CD14-positive monocyte (primary cell): ENCODE measurements at places on chromosomes 5 and 9.

DNA sequence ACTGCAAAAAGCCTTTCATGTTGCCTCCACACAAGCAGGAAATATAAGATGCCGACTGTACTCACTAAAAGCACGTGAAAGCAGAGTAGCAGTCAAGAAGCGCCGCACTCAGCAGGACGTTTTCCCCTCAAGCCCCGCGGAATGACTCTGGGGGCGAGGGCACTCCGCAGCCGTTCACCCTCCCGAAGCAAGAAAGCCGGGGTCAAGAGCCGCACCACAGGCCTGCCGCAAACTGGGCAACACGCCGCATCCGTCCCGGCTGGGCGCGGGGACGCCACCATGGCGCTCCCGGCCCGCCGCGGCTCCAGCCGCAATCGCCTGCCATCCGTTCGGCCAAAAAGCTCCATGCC, 364 bp downstream of the RPS6 start:
- peaks cover 22% of the 10 kb centered on the region for H3K4me1 ChIP-seq
- H3K27ac ChIP-seq, result peak overlapping the region; percentile 73
- peak overlapping the region; percentile 94 for H3K4me3 ChIP-seq
- DNase-seq, result peak; percentile 17

GRCh38 chr5:56314529-56314928, 81.4 kb upstream of the ANKRD55 start:
- H3K4me1 ChIP-seq, result no peaks in the 10 kb centered on the region
- no peaks in the 10 kb centered on the region for H3K36me3 ChIP-seq
- H3K27me3 ChIP-seq, result no peaks in the 10 kb centered on the region
- no peak for DNase-seq
- H3K27ac ChIP-seq, result no peak overlapping the region

DNA sequence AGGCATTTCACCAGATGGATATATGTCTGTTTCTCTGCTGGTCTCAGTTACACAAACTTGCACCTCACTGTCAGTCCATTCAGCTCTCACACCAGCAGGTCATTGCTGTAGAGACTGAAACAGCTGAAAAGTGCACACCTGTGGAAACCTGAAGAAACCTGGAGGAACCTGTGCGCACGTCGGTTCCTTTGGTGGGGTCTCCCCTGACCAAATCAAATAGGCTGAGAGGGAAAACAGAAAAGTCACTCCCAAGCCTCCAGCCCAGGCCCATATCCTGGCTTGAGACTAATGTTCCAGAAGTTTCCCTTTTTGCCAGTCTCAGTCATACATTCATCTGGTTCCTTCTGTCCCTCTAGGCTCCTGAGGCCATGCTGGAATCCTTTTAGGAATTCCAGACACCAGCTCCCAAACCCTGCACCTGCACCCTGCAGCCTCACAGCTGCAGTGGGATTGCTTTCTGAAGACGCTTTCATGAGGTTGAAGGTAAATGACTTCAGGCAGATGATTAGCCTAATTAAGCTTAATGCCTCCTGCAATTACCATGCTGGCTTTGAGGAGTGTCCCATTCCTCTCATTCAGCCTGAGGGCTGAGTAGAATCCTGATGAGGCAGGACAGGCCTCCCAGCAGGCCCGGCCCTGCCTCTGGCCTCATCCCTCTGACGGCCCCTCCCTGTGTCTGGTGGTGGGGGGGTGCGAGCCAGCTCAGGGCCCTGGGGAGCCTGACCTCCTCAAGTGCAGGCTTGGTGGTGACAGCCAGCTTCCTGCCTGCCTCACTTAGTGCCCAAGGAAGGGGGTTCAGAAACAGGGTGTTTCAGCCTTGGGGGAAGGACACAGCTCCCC, 24.3 kb upstream of the CXCL14 start:
- H3K36me3 ChIP-seq, result no peaks in the 10 kb centered on the region
- H3K4me1 ChIP-seq, result no peaks in the 10 kb centered on the region
- no peak for DNase-seq
- no peak overlapping the region for H3K4me3 ChIP-seq
- no peak overlapping the region for H3K27ac ChIP-seq

DNA sequence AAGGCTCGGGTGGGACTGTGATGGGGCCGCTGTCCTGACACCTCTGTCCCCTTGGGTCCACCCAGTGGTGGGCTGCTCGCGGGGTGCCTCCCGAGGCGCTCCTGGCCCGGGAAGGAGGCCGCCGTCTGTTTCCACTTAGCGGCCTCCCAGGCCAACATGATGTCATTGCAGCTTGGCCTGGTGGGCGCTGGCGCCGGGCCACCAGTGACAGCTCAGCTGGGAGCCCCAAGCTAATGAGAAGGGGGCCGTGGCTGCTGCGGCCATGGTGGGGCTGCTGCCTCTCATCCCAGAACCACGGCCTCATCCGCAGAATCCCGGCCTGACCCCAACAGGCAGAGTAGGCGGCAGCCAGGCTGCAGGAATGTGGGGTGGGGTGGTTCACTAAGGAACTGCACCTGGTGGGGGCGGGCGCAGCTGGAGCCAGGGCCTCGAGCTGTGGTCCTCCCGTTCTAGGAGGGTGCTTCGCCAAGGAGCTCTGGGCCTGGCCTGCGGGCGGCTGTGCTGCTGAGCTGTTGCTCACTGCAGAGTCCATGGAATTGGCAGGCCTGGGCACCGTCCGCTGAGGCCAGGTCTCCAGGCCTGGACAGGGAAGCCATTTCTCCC, 123.5 kb upstream of the COL5A1 start:
- H3K27me3 ChIP-seq, result no peaks in the 10 kb centered on the region
- no peaks in the 10 kb centered on the region for H3K36me3 ChIP-seq
- H3K4me3 ChIP-seq, result no peak overlapping the region
- no peak for DNase-seq
- H3K27ac ChIP-seq, result no peak overlapping the region

DNA sequence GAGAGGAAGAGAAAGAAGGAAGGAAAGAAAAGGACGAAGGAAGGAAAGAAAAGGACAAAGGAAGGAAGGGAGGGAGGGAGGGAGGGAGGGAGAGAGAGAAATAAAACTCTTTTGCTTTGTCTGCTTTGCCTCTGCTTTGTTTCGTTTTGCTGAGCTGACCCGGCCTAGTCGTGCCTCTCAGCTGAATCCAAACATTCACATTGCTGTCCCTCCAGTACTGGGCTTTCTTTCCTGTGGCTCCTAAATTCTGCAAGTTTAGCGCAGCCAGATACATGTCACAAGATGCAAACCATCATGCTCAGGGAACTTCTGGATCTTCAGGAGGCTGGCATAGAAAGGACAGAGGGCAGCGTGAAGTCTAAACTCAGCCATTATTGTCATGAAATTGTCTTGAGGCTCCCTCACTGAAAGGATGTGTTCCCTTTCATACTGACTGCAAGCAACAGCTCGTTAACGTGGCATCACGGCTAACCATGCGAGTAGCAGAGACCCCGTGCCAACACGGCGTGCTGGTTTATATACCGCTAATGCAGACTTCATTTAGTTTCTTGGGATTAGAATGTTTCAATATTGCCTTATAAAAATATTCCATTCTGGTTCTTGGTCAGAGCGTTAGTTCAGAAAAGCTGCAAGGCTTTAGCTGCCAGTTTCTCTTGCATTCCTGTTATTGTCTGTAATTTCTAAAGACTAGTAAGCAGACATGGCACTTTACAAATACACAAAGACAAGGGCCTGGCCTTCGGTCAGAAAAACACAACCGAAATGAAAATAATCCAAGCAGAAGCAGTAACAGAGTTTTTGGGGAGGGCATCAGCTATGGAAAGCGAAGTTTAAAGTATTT, 94.2 kb downstream of the TMEM174 start:
- H3K4me3 ChIP-seq, result no peak overlapping the region
- H3K4me1 ChIP-seq, result no peaks in the 10 kb centered on the region
- peaks cover 18% of the 10 kb centered on the region for H3K27me3 ChIP-seq
- H3K36me3 ChIP-seq, result no peaks in the 10 kb centered on the region
- no peak for DNase-seq
- H3K27ac ChIP-seq, result no peak overlapping the region

DNA sequence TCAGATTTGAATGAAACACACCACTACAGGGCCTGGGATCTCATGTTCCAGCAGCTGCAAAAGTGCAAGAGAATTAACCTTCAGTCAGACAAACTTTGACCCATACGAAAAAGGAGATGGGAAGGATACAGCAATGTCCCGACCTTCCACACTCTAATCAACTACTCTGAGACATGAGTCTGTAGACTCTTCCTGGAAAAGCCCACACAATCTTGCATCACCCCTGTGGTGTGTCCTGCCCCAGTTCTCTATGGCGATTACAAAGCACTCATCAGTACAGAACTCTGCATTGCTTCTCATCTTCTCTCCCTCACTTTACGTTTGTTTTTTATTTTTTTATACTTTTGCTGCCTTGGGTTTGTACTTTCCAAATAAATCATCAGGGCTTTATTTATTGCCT, 241.0 kb upstream of the KIF2A start:
- H3K27me3 ChIP-seq, result no peaks in the 10 kb centered on the region
- no peaks in the 10 kb centered on the region for H3K4me1 ChIP-seq
- no peak for DNase-seq
- H3K4me3 ChIP-seq, result no peak overlapping the region
- H3K27ac ChIP-seq, result no peak overlapping the region

- H3K27me3 ChIP-seq, result no peaks in the 10 kb centered on the region
- H3K36me3 ChIP-seq, result no peaks in the 10 kb centered on the region
- H3K4me3 ChIP-seq, result no peak overlapping the region
Observed at GRCh38 chr5:116766470-116766947, 191.9 kb upstream of the SEMA6A start.

- H3K4me1 ChIP-seq, result no peaks in the 10 kb centered on the region
- H3K36me3 ChIP-seq, result no peaks in the 10 kb centered on the region
- no peak overlapping the region for H3K27ac ChIP-seq
- DNase-seq, result no peak
- no peaks in the 10 kb centered on the region for H3K27me3 ChIP-seq
Observed at GRCh38 chr5:4418084-4418483, 722.0 kb upstream of the ADAMTS16 start.

DNA sequence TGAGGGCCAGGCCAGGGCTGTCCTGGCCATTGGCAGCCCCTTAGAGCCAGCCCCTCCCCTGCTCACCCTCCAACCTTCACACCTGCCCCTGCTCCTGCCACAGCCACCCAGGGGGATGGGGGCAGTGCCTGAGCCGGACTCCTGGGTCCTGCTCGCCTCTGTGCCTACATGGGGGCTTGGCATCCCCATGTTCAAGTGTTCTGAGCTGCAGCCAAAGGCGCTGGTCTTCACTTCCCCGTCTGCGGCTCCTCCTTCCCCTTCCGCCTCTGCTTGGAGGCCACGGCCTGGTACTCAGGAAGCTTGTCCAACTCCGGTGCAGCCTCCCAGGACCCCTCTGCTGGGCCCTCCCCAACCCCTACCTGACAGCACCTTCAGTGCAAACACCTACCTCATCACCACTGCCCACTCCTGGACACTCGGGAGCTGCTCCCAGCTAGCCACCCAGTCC, 2.3 kb upstream of the DNLZ start:
- peak; percentile 60 for DNase-seq
- H3K36me3 ChIP-seq, result peaks cover 38% of the 10 kb centered on the region
- no peak overlapping the region for H3K4me3 ChIP-seq
- no peaks in the 10 kb centered on the region for H3K27me3 ChIP-seq
- H3K27ac ChIP-seq, result peak overlapping the region; percentile 52

- H3K4me1 ChIP-seq, result peaks cover 22% of the 10 kb centered on the region
- no peaks in the 10 kb centered on the region for H3K27me3 ChIP-seq
- no peak for DNase-seq
- no peak overlapping the region for H3K4me3 ChIP-seq
Observed at GRCh38 chr5:14365831-14366430, 215.7 kb upstream of the OTULINL start.

DNA sequence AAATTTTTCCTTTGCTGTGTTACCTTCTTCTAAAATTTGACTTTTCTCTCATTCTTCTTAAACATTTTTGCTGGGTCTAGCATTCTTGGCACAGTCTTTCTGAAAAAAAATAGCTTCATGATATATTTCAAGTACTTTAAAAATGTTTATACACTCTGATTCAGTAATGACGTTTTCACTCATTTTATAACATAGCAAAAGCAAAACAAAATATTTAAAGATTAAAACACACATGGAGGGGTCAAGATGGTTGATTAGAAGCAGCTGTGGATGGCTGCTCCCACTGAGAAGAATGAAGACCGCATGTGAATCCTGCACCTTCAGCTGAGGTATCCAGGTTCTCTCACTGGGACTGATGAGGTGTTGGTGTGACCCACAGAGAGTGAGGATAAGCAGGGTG, 188.2 kb downstream of the SGCD start:
- no peak overlapping the region for H3K27ac ChIP-seq
- H3K36me3 ChIP-seq, result no peaks in the 10 kb centered on the region
- H3K27me3 ChIP-seq, result no peaks in the 10 kb centered on the region
- no peak overlapping the region for H3K4me3 ChIP-seq
- H3K4me1 ChIP-seq, result no peaks in the 10 kb centered on the region

- no peak overlapping the region for H3K27ac ChIP-seq
- no peak overlapping the region for H3K4me3 ChIP-seq
- DNase-seq, result no peak
- peaks cover 5% of the 10 kb centered on the region for H3K27me3 ChIP-seq
- H3K36me3 ChIP-seq, result no peaks in the 10 kb centered on the region
Observed at GRCh38 chr5:66795682-66796081, 199.5 kb downstream of the MAST4 start.

- no peak overlapping the region for H3K27ac ChIP-seq
- no peak overlapping the region for H3K4me3 ChIP-seq
- H3K36me3 ChIP-seq, result no peaks in the 10 kb centered on the region
- no peak for DNase-seq
Observed at GRCh38 chr9:115522912-115523311, 405.0 kb upstream of the TNC start.

GRCh38 chr5:39941416-39941815, 516.6 kb upstream of the DAB2 start:
- DNase-seq, result no peak
- H3K27me3 ChIP-seq, result no peaks in the 10 kb centered on the region
- no peak overlapping the region for H3K4me3 ChIP-seq
- peaks cover 13% of the 10 kb centered on the region for H3K4me1 ChIP-seq
- no peaks in the 10 kb centered on the region for H3K36me3 ChIP-seq
- H3K27ac ChIP-seq, result no peak overlapping the region

- no peaks in the 10 kb centered on the region for H3K36me3 ChIP-seq
- H3K4me3 ChIP-seq, result no peak overlapping the region
- no peak for DNase-seq
- H3K4me1 ChIP-seq, result no peaks in the 10 kb centered on the region
Observed at GRCh38 chr5:137699336-137700281, 36.3 kb downstream of the KLHL3 start.
